ENCODE measurements at places on chromosomes 5 and 9. TPM values are rescaled to one million over a fixed set of nuclear protein-coding genes. Genes with fewer than 3 reads are reported as not detected.

The GARIN3 gene
- polyA plus RNA-seq, result not detected

The TUSC1 gene
- 10.9 TPM for polyA plus RNA-seq

The NSG2 gene
- polyA plus RNA-seq, result not detected

The ZNF883 gene
- 3.4 TPM for polyA plus RNA-seq

The IFNW1 gene
- polyA plus RNA-seq, result not detected

The MYMK gene
- polyA plus RNA-seq, result 1.3 TPM

The RASGEF1C gene
- not detected for polyA plus RNA-seq

The SLC34A1 gene
- polyA plus RNA-seq, result 0.33 TPM

The SKP1 gene
- 723 TPM for polyA plus RNA-seq

The CCL27 gene
- 0.81 TPM for polyA plus RNA-seq

The PCDH12 gene
- 0.42 TPM for polyA plus RNA-seq

The FAM163B gene
- not detected for polyA plus RNA-seq

The SLC45A2 gene
- 1.8 TPM for polyA plus RNA-seq

The SPATA31A3 gene
- polyA plus RNA-seq, result not detected

The DIRAS2 gene
- polyA plus RNA-seq, result 0.41 TPM

The LCN12 gene
- polyA plus RNA-seq, result 36.8 TPM

The PFDN1 gene
- 97.6 TPM for polyA plus RNA-seq

The PFN3 gene
- polyA plus RNA-seq, result not detected

The OR1J2 gene
- polyA plus RNA-seq, result not detected

The IFNA7 gene
- polyA plus RNA-seq, result not detected

The GABRA1 gene
- polyA plus RNA-seq, result not detected

The TRIP13 gene
- 9.2 TPM for polyA plus RNA-seq

The PCDHGA10 gene
- 3.9 TPM for polyA plus RNA-seq

The SEC61B gene
- 377 TPM for polyA plus RNA-seq

The TAL2 gene
- not detected for polyA plus RNA-seq

The CENPK gene
- 15.3 TPM for polyA plus RNA-seq

The RPL35 gene
- polyA plus RNA-seq, result 927 TPM

The GALNT12 gene
- polyA plus RNA-seq, result 13.9 TPM

The EGFL7 gene
- 82.6 TPM for polyA plus RNA-seq

The NPR3 gene
- polyA plus RNA-seq, result 3.6 TPM

The TMOD1 gene
- polyA plus RNA-seq, result 3.5 TPM

The TMEM167A gene
- polyA plus RNA-seq, result 140 TPM

The TCF7 gene
- polyA plus RNA-seq, result 5.7 TPM

The FREM1 gene
- 12.0 TPM for polyA plus RNA-seq

The SRP19 gene
- 151 TPM for polyA plus RNA-seq

The TMEM171 gene
- 2.0 TPM for polyA plus RNA-seq

The INSL4 gene
- polyA plus RNA-seq, result 0.38 TPM

The TAF1L gene
- not detected for polyA plus RNA-seq

Data from hepatocyte (in vitro differentiated cells).